ENCODE measurements at places on chromosomes 2 and 18.
A peak's percentile ranks its signal among the peaks of the same experiment; 100 is the strongest.

- no peak for DNase-seq
These were observed 395.0 kb downstream of the ZNF516 start for GRCh38 chr18:76099931-76100457.

- DNase-seq: peak; percentile 23
These were observed 1.7 kb upstream of the LPIN2 start for GRCh38 chr18:3014503-3015203.

GRCh38 chr2:196166876-196167275 is 4.5 kb downstream of the STK17B start:
- peak; percentile 10 for DNase-seq

DNA sequence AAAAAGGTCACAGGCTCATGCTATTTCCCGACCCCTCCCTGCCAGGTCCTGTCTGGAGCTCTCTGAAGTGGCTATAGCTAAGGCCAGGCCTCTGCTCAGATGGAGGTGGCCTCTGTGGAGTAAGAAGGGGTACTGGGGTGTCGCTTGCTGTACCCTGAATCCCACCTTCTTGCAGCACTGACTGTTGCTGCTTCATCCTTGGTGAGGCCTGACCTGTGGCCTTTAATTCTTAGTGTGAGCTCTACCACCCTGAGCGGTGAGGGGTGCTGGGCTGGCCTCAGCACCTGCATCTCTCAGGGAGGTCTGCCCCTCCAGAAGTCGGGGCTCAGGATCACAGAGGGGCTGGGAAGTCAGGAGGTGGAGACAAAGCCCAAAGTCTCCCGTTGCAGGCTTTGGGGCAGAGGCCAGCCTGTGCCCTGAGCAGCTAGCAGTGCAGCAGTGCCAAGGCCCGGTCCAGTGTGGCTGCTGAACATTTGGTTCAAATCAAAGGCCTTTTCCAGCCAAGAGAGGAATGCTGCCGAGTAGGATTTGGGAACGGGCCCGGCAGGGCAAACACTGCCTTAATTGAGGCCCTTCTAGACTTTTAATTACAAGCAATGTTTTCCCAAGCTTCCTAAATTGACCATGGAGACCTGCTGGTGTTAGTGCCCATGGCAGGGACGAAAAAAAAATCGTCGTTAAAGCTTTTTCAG is 133.5 kb upstream of the HAAO start:
- peak; percentile 77 for DNase-seq

- DNase-seq: no peak
These were observed 83.1 kb downstream of the SEPTIN10 start for GRCh38 chr2:109530712-109531111.

GRCh38 chr2:207983641-207984042 is 41.7 kb downstream of the PLEKHM3 start:
- peak; percentile 18 for DNase-seq

DNA sequence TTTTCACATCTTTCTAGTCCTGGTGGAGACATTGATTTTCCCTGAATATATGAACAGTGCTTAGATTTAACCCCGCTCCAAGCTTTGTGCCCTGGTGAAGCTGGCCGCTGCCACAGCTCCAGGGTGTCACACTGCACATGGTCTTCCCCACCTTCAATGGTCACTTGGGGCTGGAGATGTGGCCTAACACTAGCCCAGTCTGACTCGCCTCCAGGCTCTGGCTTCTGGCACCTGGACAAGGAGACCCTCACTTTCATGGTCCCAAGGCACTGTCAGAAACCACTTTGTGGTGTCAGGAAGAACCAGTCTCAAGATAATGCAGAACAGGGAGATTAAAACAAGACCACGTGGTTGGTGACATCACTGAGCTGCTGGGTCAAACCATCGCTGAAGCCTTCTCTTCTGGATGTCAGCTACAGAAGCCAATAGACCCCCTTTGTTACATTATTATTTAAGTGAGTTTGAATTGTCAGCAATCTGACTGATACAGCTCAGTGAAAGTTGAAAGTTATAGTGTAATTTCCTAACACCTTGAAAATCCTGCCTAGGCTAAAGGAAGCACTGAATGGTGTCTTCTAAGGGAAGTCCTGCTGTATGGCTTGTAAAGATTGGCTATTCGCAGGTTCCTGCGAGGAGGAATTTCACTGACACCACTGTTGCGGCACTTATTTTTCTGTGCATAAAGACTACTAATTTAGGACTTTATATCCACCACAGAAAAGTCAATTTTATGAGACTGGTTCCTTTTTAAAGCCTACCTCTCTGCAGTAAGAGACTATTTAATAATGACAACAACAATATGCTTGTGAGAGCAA is 55.0 kb upstream of the CTDP1 start:
- DNase-seq: no peak
